ENCODE measurements at places on chromosomes 2 and 18. TPM values are rescaled to one million over a fixed set of nuclear protein-coding genes. Genes with fewer than 3 reads are reported as not detected.
A peak's percentile ranks its signal among the peaks of the same experiment; 100 is the strongest.

DNA sequence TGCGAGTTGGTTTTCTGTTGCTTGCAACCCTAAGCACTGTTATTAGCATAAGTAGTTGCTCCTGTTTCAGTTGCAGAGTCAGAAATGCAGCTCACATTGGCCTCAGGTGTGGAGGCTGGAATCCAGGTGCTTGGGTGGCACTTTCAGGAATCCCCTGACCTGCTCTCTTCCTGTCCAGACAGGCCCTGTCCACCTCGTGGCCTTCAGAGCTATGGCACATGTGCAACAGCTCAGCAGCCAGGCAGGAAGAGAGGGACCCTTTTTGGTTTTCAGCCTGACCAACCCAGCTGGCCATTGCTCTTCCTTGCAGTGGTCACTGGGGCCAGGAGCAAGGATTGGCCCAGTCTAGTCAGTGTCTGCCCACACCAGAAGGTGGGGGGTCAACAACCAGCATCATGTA is 12.7 kb downstream of the ACOXL start:
- no peak for DNase-seq

GRCh38 chr2:53127061-53127650 is 640.4 kb upstream of the CHAC2 start:
- DNase-seq: no peak

DNA sequence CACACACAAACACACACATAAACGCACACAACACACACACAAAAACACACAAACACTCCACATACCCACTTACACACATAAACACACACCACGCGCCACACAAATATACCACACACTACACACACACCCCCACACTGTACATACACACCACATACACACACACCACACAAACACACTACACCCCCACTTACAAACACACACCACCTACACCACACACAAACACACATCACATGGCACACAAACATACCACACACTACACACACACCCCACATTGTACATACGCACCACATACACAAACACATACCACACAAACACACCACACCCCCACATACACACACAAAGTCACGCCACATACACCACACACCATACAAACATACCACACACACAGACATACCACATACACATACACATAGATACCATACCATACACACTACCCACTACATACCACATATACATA is 59.9 kb downstream of the TWIST2 start:
- no peak for DNase-seq

DNA sequence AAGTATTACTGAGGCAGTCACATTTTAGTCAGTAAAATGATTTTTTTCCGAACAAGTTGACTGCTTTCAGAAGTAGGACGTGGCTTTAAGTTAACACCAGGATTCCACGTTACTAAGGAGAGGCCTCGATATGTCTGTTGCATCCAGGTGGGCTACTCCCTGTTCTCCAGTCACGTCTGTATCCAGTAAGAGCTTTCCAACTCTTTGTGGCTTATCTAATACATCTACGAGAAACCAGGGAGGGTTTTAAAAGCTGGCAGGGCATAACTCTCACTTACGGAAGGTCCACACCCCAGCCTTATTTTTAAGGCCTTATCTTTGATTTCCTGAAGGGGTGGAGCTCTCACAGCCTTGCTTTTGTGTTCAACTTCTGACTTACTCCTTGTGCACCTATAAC is 99.2 kb downstream of the SLC8A1 start:
- DNase-seq: no peak

DNA sequence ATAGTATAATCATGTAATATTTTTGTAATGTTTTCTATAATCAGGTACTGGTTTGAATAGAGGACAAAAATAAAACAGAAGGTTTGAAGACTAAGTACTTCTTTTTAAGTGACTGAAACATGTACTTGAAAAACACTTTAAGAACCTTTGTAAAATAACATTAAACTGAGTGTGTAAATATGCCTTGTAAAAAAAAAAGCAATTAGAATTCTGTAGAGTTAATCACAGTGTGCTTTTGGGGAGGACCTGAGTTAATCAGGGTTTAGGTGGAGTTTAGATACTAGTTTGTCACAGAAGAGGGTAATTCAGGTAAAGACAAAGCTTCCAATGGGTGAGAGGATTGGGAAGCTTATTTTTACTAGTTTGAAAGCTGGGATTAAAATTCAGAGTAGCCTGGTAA is 10.3 kb downstream of the MBD5 start:
- DNase-seq: no peak

DNA sequence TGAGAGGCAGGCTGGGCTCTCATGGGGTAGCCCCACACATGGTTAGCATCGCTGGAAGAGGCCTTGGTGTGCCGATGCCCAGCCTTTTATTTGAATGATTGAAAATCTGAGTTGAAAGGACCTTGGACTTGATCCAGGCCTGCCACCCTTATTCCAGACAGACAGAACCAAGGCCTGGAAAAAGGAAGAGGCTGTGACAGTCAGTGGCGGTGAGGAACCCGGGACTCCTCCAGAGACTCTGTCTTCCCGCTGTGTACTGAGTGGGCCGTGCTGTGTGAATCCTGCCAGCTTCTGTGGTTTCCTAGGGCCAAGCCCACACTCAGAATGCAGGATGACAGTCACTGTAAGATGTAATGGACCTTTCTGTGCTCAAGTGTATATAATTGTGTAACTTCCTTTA is 218.5 kb downstream of the LDLRAD4 start:
- no peak for DNase-seq

- DNase-seq: no peak
Observed at GRCh38 chr2:14255135-14255820, 377.2 kb upstream of the LRATD1 start.

DNA sequence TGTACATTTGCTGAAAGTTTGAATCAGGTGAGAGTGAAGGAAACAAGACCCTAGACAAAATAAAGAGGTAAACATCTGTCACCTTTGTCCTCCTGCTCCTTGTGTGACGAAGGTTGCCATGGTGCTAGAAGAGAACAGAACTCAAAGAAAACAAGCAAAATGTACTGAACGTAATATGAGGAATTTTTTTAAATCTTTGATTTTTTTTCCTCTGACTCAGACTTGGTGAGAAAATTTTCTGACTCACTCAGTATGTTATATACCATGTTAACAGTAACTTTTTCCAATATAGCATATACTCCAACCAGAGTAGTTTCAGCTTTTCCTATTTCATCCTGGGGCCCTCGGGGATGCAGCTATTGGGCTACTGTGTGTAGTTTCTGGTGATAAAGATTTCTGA is 2114.6 kb upstream of the PIK3C3 start:
- DNase-seq: no peak

GRCh38 chr2:164737612-164738081 is 104.0 kb downstream of the COBLL1 start:
- DNase-seq: peak; percentile 82

DNA sequence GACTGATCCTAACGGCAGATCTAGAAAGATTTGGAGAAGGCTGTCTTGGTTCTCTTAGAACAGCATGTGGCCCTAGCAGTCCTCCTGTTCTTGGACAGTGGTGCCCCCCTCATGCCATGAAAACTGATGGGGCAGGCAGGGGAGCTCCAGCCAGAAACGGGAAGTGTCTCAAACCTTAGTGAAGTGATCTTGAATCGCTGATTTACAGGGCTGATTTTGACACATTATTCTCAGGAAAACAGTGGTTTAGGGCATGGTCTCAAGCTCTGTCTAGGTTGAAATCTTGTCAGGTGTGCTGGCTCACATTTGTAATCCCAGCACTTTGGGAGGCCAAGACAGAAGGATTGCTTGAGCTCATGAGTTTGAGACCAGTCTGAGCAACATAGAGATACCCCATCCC is 37.8 kb downstream of the SRSF7 start:
- no peak for DNase-seq

GRCh38 chr2:9249020-9249800 is 42.6 kb downstream of the ASAP2 start:
- no peak for DNase-seq

- no peak for DNase-seq
Observed at GRCh38 chr2:126943612-126944348, 45.1 kb downstream of the TEX51 start.

DNA sequence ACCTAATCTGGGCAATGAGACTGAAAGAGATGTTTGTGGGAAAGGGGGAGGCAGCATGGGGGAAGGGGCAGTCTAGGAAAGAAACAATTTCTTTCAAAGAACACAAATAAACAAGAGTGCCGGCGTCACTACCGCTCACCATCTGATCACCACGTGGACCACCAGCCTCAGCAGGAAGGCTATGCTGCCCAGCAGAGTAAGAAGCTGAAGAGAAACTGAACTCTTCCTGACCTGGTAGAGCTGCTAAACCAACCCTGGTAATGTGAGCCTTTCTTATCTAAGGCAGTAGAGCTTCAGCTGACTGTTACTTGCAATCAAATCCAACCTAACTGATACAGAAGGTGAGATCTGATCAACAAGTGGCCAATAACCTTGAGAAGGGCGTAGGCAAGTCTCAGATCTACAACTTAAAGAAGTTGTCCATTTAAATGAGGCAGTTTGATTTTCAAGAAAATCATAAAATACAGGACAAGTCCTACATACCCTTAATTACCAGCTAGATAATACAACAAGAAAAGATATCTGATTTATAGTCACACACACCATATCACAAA is 44.2 kb upstream of the SPTBN1 start:
- DNase-seq: no peak

- no peak for DNase-seq
Observed at GRCh38 chr2:16643099-16643498, 22.5 kb downstream of the CYRIA start.

GRCh38 chr18:77344786-77345500 is 95.3 kb downstream of the GALR1 start:
- no peak for DNase-seq

DNA sequence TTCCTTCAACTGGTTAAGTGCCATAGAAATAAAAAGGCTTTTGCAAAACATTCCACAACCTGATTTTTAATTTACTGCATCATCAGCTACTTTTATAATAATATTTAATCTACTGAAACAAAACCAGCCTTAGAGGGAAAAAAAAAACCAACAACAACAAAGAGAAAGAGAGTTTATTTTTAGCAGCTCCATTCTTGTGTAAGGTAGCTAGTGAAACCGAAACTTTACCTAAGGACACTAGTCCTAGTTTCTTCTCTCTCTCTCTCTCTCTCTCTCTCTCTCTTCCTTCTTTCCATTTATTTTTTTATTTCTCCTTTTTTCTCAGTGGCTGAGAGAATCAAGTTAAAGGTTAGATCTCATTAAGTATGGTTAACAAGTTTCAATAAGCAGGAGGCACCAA is 21.4 kb downstream of the EN1 start:
- no peak for DNase-seq

- no peak for DNase-seq
Observed at GRCh38 chr2:72011791-72012190, 135.9 kb downstream of the CYP26B1 start.

- peak; percentile 93 for DNase-seq
Observed at GRCh38 chr2:9336576-9337314, 86.6 kb downstream of the ITGB1BP1 start.

GRCh38 chr2:228590681-228591080 is 409.2 kb upstream of the SPHKAP start:
- DNase-seq: no peak

- DNase-seq: peak; percentile 63
Observed at GRCh38 chr2:182616471-182617393, 99.3 kb upstream of the DNAJC10 start.

GRCh38 chr18:21101172-21101571 is 10.4 kb downstream of the ROCK1 start:
- no peak for DNase-seq

The FOXD4L1 gene
- 0.14 TPM for total RNA-seq

The IL36B gene
- not detected for total RNA-seq

The CYP20A1 gene
- 35.3 TPM for total RNA-seq

The LRATD1 gene
- total RNA-seq: not detected
